ENCODE measurements at places on chromosomes 7 and 10.

DNA sequence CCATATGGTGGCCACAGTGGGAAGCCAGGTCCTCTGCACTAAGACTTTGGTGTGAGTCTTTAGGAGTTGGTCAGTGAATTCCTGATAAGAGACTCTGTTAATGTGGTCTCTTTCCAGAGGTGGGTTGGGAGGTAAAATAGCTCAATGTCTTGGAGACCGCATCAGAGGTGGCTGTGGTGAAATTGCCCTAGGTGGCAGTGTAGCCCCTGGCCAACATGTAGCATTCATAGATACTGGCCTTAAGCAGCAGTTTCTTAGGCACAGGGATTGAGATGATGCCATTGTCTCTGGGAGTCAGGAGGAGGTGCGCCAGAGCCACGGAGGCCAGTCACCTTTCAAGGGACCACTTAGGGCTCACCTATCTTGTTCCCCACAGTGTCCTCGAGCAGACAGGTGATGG, 202.8 kb downstream of the CREB5 start:
- DNase-seq = no peak

GRCh38 chr10:51972733-51973346, 273.4 kb upstream of the CSTF2T start:
- DNase-seq = no peak

DNA sequence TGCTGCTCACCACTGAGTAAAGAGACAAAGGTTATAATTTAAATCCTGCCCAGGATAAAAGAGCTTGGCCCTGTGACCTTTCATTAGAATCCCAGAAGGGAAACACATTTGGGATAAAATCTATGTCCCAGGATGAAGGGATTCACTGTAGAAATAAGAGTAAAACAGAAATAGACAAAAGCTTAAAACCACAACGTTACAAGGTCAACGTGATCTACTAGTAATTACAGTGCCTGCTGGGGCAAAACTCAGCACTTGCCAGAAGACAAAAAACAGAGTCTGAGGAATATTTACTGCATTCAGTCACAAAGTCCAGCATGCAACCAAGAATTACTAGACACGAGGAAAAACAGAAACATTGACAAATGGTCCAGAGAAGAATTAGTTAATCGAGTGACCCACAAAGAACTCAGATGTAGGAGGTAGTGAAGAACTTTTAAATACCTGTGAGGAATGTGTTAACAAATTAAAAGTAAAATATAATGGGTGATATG, 982.3 kb downstream of the GATA3 start:
- DNase-seq = no peak

DNA sequence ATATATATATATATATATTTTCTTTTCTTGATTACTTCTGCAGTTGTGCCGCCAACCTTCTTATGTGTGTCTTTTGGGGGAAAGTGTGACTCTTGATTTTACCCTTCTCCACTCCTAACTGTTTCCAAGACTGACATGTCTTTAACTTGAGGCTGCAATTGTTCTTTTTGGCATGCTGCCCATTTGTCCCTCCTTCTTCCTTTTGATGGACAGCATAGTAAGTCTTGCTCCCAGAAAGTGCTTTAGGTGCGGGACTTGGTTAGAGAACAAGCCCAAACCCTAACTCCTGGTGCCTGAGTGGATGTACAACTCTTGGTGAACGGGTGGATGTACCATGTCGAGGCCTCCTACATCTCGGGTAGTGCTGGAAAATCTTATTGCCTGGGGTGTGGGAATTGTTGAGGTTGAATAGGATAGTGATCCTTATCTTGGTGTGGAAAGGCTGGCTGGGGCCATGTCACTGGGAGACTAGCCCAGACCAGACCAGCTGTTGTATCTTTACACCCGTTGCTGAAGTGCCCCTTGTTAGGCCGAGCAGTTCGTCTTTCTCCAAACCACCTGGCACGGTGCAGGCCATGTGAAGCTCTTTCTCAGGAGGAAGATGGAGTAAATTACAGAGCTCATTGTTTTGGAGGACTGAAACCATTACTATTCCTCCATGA, 16.3 kb downstream of the TCF7L2 start:
- no peak for DNase-seq

DNA sequence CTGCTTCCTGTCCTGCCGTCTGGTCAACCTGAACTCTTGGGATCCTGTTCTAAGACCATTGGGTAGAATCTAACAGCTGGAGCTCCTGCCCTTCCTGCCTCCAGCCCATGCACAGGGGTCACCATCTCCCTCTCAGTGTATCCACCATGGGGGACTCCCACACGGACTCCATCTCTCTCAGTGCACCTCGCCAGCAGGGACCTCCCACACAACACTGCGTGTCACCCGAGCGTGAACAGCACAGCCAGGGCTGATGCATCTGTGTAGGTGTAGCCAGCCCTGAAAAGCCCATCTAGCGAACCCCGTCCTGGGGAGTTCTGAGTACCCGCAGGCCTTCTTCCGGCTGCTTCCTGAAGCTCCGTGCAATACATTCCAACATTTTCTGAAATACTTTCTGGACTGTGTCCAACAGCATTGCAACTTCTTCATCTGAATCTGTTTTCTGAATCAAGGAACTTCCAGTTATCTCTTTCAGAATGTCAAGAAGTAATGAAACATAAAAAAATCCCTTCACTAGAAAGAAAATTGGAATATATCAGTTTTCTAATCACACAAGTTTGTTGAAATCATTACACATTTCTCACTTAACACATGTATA, 52.5 kb downstream of the NCAPG2 start:
- no peak for DNase-seq

DNA sequence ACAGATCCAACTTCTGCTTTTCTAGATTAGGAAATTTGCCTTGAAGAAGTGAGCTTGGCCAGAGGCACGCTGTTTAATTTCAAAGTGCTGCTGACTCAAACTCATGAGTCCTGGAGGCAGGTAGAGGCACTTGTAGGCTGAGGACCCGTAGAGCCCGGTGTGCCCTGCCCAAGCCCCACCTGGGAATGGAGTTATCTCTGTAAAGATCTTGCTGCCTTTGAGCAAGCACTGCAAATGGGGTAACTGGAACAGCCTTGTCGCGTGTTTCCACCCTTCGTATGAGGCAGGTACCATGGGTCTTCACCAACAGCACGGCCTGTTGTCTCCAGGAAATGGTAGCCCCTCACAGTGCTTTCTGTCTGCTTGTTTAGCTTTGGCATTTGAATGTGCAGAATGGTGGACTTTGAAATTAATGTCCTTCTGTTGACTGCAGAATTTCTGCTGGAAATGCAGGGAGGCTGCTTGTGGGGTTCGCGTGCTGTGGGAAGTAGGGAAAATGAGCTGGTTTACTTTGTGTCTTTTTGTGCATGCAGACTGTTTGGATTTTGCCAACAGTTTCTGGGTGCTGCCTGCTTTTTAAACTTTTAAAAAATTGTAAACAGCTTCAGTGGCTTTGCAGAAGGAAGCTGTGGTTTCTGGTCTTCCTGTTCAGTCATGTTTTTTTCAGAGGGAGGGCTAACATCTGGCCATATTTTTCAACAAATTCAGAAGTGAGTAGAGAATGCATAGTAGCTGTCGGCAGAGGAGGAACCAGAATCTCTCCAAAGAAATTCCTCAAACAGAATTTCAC, 27.2 kb downstream of the CCM2 start:
- no peak for DNase-seq

DNA sequence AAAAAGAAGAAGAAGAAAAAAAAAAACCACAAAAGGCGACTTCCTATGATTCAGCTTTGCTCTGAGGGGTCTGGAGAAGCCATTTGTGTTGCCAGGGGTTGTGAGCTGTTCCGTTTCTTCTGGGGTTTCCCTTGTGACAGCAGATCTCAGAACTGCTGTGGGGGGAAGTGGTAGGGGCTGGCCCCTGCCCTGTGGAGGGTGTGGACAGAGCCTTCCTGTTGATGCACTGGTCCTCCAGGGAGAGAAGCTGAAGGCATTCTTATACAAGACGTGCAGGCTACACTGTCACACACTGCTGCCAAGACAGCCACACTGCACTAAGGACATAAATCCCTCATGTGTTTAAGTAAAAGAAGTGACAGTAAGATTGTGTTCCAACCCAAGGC, 17.3 kb upstream of the CSGALNACT2 start:
- no peak for DNase-seq

DNA sequence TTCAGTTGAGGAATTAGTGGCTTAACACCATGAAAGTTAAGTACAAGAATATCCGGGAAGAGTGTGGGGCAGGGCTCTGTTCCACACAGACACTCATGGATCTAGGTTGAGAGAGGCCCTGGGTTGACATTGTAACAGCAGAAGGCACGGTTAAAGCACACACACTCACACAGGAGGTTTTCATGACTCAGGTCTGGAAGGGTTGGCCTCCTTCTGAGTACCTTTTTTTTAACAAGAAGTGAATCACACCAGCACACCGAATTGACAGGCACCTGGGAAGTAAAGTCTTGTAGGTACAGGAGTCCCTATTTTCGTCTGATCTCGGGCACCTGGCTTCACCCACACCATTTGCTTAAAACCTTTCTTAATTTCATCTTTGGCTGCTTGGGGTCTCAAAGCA, 509.4 kb upstream of the ADARB2 start:
- DNase-seq = no peak

DNA sequence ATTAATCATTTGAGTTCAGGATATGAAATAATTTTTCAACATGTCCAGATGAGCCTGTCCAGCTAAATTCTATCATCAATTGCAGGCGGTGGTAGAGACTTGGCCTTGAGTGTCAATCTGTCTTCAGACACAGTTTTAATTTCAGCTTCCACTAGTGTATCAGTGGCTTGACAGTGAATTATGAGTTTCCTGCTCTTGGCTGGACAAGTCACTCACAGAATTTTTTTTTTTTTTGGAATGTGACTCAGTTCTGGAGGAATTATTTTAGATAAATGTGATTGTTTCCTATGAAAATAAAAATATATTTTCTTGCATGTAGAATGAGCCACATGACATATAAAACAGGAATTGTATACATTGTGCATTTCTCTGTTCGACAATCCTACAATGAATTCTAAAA, 319.9 kb upstream of the AKR1E2 start:
- no peak for DNase-seq
